ENCODE measurements at places on chromosomes 6 and 20.
A peak's percentile ranks its signal among the peaks of the same experiment; 100 is the strongest.

DNA sequence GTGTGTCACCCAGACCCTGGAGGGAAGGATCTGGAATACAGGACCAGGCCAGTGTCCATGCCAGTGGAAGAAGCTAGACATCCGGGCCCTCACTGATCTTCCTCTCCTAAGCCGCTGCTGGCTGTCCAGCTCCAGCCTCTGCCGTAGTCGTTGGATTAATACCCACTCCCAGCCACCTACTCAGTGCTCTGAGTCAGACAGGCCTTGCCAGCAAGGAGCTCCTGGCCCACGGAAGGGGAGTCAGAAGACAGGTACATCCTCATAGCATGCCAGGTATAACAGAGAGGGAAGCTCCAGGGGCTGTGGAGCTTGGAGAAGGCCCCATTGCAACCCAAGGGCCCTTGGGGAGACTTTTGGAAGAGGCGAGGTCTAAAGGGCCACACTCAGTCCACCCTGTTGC lies 49.0 kb downstream of the STK35 start:
- DNase-seq, result no peak

DNA sequence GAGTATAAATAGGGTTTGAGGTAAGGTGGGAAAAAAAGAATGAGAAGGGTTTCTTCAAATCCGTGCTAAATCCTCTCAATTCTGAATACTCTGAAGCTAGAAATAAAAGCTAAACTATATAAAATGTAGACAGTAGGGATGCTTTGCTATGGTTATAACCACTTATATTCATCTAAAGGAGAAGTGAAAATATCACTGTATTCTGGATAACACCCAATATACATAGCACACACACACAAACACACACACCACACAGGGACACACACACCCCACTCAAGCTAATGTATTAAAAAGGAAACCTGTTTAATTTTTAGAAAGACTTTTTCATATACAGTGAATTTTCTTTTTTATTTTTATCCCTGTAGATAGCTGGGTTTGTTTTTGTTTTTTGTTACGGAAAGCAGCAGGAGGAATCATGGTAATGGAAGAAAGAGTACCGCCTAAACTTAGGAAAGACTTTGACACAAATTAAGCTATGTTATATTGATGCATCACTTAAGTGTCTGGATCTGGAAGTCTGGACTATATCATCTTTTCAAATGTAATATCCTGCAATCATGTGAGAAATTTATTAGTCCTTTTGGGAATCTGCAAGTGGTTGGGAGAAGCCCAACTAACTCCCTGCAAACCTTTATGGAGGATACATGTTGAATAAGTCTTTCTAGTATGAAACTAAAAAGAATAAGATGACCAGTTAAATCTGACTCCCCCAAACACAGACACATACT lies 68.4 kb upstream of the FABP7 start:
- DNase-seq, result no peak

DNA sequence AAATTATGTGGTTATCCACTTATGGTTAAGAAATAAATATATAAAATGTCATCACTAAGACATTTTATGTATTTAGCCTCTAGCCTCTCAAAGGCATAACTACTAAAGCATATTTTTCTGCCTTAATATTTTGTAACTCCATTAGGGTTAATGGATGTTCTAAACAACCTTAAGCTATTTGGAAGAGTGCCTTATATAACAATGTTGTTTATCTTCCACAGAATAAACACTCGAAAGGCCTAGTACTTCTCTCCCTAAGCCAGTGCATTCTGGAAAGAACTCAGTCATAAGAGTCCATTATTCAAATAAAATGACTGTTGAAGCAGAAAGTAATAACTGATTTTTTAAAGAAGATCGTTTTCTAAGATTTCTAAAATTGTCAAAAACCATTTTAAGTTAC lies 15.0 kb upstream of the PRIM2 start:
- no peak for DNase-seq

DNA sequence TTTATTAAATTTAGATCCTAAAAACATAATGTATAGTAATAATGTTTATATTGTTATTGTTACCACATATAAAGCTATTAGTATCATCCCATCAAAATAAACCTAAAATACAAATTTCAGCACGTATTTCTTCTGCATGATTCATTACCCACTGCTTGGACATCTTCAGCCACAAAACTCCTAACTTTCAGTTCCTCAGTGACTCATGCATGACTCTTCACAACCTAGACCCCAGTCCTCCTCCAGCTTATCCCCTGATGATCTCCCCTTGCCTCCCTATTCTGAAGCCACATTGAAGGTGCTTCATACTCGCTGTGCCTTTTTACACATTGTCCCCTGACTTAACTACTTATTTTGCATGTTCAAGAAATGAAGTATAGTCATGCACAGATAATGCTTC lies 11.2 kb upstream of the GPRC6A start:
- peak; percentile 19 for DNase-seq

GRCh38 chr6:11036977-11037430 lies 7.1 kb downstream of the ELOVL2 start:
- DNase-seq, result no peak

- no peak for DNase-seq
Measured at GRCh38 chr20:40314278-40314677, 374.8 kb downstream of the MAFB start.

Data from inflammatory macrophage treated with lipopolysaccharide for 4 hours (primary cell).